Bronchus fibroblast of lung (primary cell): ENCODE measurements at places on chromosomes 2 and 18. TPM values are rescaled to one million over a fixed set of nuclear protein-coding genes. Genes with fewer than 3 reads are reported as not detected.

LYPD6B gene
- total RNA-seq: under 0.01 TPM in 1 of 2 replicates, not detected in the other

LBX2 gene
- 1.3 and 3.4 TPM in 2 replicates for total RNA-seq

IL36G gene
- total RNA-seq: not detected in 2 replicates

ASPRV1 gene
- 0.34 TPM in 1 of 2 replicates, not detected in the other for total RNA-seq

GAL3ST2 gene
- not detected in 2 replicates for total RNA-seq

SLC4A3 gene
- 1.3 and 1.8 TPM in 2 replicates for total RNA-seq

TLX2 gene
- 0.15 and 0.34 TPM in 2 replicates for total RNA-seq

CTDSP1 gene
- total RNA-seq: 64.7 and 70.5 TPM in 2 replicates

DYSF gene
- under 0.01 TPM in 1 of 2 replicates, not detected in the other for total RNA-seq

RAD51AP2 gene
- total RNA-seq: under 0.01 TPM in 1 of 2 replicates, not detected in the other

NAT8 gene
- total RNA-seq: not detected in 2 replicates

CYP26B1 gene
- not detected in 2 replicates for total RNA-seq

TRIM43 gene
- not detected in 2 replicates for total RNA-seq

MC4R gene
- 0.15 TPM in 1 of 2 replicates, not detected in the other for total RNA-seq

MROH2A gene
- not detected in 2 replicates for total RNA-seq

RNPEPL1 gene
- total RNA-seq: 19.8 and 27.5 TPM in 2 replicates

ARHGEF33 gene
- 1.5 TPM in 1 of 2 replicates, not detected in the other for total RNA-seq

ANKRD36 gene
- 3.4 and 3.7 TPM in 2 replicates for total RNA-seq

ZNF397 gene
- 7.0 and 8.9 TPM in 2 replicates for total RNA-seq

EFR3B gene
- total RNA-seq: 0.15 and 0.50 TPM in 2 replicates

RFTN2 gene
- 3.5 and 3.7 TPM in 2 replicates for total RNA-seq

GBX2 gene
- total RNA-seq: not detected in 2 replicates

CCDC148 gene
- 0.45 and 0.50 TPM in 2 replicates for total RNA-seq

TIA1 gene
- 46.2 and 56.2 TPM in 2 replicates for total RNA-seq

TUBB8B gene
- not detected in 2 replicates for total RNA-seq

CCL20 gene
- total RNA-seq: 1.5 and 2.2 TPM in 2 replicates
